ENCODE measurements at places on chromosomes 1 and 21. TPM values are rescaled to one million over a fixed set of nuclear protein-coding genes. Genes with fewer than 3 reads are reported as not detected.

The NCF2 gene
- 3.2 TPM for polyA plus RNA-seq

GRCh38 chr21:14838400-14838799 lies 226.4 kb downstream of the NRIP1 start:
- DNase-seq: no peak

GRCh38 chr1:83791821-83792437 lies 207.0 kb downstream of the TTLL7 start:
- no peak for DNase-seq

- no peak for DNase-seq
These were observed 19.5 kb upstream of the AJAP1 start for GRCh38 chr1:4634793-4635406.

The PEA15 gene
- polyA plus RNA-seq: 99.7 TPM

Data from renal cortex interstitium (tissue), 15 donors.